ENCODE measurements at places on chromosomes 13 and 19.

- DNase-seq, result no peak
Measured at GRCh38 chr13:114140131-114140905, 7.9 kb upstream of the RASA3 start.

DNA sequence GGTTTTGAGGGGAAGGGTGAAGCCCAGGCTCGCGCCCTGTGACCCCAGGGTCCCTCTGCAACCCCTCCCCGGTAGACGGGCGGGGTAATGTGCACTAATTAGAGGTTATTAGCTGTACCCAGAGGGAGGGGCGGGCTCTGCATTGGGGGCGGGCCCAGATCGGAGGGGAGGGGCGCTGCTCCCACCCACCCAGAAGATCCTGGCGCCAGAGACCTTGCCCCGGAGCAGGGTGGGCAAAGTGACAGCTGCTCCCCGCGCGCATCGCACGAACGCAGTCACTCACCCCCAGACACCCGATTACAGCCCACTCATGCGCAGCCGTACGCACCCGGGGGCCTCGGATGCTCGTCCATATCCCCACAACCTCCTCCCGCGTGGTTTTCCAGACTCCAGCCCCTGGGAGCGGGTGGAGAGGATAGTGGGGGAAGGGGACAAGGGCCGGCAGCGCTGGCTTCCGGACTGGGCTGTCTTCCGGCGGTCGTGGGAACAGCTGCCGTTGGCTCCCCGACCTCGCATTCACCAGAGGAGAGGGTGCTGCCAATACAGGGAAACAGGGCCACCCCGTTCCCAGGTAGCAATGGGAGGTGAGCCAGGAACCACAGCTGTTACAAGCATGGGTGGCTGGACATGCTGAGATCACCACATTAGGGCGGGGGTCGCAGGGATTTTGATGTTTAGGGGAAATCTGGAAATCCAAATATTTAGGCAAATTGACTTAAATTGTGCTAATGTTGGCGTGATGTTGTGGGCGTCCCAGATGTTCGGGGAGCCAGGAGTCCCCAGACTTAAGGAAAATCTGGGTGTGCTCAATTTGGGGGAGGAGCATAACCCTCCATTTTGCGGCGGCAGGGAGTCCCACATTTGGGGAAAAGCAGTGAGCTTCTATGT is 2.9 kb upstream of the HOOK2 start:
- DNase-seq, result peak; percentile 90

GRCh38 chr13:37109051-37109678 is 3.7 kb upstream of the CSNK1A1L start:
- peak; percentile 16 for DNase-seq

- no peak for DNase-seq
Measured at GRCh38 chr13:107778094-107778493, 437.2 kb downstream of the LIG4 start.

DNA sequence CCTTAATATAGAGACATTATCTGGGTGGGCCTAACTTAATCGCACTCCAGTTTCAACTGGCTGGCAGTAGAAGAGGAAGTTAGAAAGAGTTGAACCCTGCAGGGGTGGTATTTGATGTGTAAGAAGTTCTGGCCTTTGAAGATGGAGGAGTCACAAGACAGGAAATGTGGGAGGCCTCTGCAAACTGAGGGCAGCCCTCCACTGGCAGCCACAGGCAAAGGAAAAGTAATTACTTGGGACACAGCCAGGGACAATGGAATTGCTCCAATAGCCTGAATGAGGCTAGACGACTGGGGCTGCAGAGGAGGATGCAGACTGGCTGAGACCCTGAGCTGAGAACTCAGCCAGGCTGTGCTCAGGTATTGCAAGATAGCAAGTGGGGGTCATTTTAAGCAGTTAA is 703.3 kb upstream of the ARGLU1 start:
- no peak for DNase-seq

- DNase-seq, result no peak
Measured at GRCh38 chr19:31357315-31357673, 8.1 kb upstream of the TSHZ3 start.

DNA sequence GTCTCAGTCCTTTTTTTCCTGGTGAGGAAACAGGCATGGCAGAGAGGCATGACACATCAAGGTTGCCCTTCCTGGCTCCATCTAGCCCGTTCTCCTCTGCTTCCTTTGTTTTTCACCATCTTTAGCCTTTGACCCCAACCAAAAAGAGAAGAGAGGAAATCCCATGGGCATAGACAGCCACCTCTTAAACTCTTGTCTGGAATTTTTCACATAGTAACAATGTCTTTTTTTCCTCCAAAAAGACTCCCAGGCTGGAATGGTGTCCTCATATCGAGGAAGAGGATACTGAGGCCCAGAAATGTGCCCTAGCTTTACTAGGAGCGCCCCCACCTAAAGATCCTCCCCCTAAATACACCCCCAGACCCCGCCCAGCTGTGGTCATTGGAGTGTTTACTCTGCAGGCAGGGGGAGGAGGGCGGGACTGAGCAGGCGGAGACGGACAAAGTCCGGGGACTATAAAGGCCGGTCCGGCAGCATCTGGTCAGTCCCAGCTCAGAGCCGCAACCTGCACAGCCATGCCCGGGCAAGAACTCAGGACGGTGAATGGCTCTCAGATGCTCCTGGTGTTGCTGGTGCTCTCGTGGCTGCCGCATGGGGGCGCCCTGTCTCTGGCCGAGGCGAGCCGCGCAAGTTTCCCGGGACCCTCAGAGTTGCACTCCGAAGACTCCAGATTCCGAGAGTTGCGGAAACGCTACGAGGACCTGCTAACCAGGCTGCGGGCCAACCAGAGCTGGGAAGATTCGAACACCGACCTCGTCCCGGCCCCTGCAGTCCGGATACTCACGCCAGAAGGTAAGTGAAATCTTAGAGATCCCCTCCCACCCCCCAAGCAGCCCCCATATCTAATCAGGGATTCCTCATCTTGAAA is at the start of gene GDF15:
Gene GDF15, plus strand, starts transcription at position 484 of the 868 bp plus-strand sequence. Its CDS starts 32 bp downstream, at position 516.
- DNase-seq, result no peak

GRCh38 chr19:53866865-53867224 is 838 bp upstream of the MYADM start:
- no peak for DNase-seq

DNA sequence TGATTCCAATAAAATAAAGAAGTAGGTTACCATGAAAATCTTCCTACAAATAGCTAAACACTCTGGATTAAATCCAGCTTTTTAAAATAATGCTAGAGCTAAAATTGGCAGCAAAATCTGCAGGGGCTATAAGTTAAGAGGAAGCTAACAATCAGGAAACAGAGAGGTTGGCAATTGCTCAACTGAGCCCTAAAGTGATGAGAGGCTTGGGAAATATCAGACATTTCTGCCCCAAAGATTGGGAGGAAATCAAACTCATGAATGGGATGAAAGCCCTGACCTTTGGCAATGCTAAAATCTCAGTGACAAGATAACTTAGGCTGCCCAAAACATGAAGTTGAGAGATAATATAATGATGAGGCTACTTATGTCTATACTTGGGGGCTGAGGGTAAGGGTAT is 1437.9 kb downstream of the EFNB2 start:
- no peak for DNase-seq

- DNase-seq, result no peak
Measured at GRCh38 chr19:51318687-51319648, 7.5 kb downstream of the IGLON5 start.

DNA sequence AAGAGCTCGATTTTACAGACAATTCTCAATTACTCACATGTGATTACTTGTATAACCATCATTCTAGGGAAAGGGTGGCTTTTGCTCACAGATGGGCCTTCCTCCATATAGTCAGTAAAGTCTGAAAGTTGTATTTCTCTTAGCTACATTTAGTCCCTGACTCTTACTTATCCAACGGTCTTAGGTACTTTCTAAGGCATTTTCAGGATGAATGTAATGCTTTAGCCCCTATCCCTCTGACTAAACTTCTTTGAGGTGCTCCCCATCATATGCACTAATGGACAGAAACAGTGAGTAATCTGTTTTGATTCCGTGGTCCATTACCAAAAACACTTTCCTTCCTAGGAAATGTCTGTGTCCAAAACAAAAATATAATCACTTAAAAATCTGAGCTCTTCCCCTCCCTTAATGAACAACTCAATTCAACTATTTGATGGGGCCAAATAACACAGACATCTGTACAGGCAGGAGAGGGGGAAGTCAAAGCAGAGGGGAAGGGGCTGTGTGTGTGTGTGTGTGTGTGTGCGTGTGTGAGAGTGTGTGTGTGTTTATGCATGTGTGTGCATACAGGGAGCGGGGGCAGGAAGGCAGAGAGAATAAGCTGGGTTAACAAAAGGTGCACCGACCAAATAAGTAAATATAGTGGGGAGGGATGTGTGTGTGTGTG is 84.9 kb downstream of the USP12 start:
- DNase-seq, result no peak

DNA sequence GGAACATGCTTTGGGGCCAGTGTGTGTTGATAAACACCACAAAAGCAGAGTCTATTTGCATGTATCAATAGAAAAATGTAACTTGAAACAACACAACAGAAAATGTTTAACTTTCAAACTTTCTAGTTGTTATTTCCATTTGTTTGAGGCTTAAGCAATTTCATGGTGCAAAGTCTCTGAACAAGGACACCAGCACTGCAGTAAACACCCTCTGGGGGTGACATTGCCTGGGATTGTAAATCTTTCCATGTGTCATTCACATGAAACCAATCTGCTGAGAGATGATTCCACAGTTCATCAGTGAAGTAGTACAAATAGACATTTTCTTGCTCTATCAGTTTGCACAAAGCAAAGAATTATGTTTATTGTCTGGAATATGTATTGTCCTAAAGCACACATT is 124.5 kb downstream of the ITGBL1 start:
- DNase-seq, result no peak

GRCh38 chr13:80389073-80390038 is 48.4 kb upstream of the SPRY2 start:
- DNase-seq, result no peak

DNA sequence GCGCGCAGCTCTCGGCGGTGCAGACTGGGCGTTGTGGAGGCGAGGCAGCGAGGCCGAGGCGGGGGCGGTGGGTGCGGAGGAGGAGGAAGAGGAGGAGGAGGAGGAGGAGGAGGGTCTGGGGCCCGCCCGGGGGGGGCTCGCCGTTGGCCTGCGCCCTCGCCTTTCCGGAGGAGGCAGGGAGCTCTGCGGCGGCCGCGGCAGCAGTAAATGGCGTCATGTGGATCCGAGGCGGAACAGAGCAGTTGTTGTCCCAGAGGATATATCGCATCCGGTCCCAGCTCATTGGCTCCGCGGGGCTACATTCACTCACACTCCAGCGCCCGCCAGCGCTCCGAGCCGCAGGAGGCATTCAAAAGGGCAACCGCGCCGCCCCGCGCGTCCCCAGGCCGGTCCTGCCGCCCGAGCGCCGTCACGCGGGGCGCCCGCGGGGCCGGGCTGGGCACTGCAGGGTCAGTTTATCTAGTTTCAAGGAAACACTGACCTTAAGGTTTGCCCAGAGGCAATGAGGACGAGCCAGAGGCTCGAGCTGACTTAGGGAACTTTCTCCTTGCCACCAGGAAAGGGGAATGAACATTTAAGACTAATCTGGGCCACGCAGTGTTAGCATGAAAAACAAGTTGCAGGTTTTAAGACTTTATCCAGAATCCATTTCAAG is at the start of gene SPRY2:
Gene SPRY2, minus strand, starts transcription at position 26 of the 655 bp plus-strand sequence. CDS start 3,421 bp downstream, outside the sequence.
- DNase-seq, result no peak

DNA sequence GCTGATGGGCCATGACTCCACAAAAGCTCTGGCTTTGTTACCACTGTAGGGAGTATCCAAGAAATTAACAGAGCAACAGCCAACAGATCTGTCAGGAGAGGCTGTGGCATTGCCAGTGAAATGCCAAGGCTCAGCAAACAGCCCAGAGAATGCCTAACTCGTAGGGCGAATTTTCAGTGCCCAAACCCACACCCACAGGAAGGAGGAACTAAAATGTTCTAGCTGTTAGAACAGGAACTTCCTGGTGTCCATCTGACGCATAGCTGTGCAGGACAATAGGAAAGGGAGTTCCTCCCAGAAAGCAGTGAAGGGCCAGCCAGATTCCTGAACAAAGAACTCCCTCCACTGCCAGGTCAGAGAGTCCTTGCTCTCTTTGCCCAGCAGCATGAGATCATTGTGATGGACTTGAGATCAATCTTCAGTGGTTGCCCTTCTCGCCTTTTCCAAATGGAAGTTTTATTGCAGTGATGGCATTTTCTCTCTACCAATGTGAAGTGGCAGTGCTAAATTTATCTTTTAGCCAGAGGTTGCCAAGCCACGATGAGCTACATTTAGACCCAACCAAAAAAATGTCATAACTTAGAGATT is 224.2 kb upstream of the STARD13 start:
- DNase-seq, result no peak

- no peak for DNase-seq
Measured at GRCh38 chr13:101709952-101710351, 257.5 kb downstream of the ITGBL1 start.

DNA sequence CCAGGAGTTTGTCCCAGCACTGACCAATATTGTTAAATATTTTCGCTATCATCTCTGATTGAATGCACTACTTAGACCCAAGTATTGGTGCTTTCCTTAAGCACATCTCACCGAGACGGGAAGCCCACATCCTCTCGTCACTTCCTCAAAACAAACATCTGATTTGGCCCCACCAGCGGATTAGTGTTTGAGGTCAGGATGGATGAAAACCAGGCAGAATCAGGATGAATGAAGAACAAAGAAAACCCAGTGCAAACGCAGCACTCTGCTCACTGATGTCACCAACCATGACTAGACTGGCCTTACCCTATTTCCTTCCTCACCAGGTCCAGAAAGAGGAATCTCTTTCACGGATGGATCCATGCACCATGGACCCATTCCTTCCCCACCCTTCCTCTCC is 6.0 kb downstream of the PLAUR start:
- DNase-seq, result no peak

DNA sequence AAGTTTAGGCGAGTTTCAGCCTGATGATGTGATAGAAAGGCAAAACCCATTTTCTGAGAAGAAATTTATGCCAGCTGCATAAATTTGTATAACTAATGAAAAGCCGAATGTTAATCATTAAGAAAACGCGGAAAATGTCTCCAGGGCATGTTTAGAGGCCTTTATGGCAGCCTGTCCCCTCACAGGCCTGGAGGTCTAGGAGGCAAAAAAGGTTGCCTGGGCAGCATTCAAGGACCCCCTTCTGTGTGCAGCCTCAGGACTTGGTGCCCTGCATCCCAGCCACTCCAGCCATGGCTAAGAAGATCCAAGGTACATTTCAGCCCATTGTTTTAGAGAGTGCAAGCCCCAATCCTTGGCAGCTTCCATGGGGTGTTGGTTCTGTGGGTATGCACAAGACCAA is 614.2 kb downstream of the SLITRK5 start:
- no peak for DNase-seq

DNA sequence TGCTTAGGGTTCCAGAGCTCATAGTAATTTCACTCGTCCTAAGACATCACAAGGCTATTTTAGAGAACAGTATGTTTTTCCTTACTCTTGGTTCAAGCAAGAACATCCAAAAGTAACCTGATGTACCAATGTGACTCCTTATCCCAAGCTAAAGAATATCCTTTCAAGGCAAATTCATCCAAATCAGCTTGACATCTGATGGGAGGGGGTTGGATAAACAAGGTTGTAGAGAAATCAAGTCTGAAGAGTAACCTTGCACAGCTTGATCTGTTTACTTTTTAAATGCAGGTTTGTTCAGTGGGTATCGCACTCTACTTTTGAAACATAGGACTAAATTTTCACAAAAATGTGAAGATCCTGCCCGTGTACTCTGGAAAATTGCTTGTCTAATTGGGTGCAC is 201.2 kb downstream of the GGACT start:
- DNase-seq, result no peak

GRCh38 chr13:36841391-36841790 is 22.4 kb downstream of the RFXAP start:
- no peak for DNase-seq

GRCh38 chr13:60959427-60959826 is 456.2 kb downstream of the PCDH20 start:
- no peak for DNase-seq

- peak; percentile 93 for DNase-seq
Measured at GRCh38 chr19:38263689-38264485, 486 bp upstream of the SPINT2 start.

Data from RPMI8226 (cell line).